ENCODE measurements at places on chromosomes 6 and 20.

GRCh38 chr6:27868311-27868710 lies 43.9 kb downstream of the OR2B2 start:
- DNase-seq = no peak

DNA sequence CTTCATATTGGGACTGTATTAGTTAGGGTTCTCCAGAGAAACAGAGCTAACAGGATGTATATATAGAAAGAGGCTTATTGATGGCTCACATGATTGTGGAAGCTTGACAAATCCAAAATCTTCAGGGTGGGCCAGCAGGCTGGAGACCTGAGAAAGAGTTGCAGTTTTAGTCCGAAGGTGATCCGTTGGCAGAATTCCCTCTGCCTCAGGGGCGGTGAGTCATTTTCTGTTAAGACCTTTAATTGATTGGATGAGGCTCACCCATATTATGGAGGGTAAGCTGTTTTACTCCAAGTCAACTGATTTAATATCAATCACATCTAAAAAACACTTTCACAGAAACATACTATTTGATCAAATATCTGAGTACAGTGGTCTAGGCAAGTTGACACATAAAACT lies 113.6 kb downstream of the FLRT3 start:
- DNase-seq = no peak

DNA sequence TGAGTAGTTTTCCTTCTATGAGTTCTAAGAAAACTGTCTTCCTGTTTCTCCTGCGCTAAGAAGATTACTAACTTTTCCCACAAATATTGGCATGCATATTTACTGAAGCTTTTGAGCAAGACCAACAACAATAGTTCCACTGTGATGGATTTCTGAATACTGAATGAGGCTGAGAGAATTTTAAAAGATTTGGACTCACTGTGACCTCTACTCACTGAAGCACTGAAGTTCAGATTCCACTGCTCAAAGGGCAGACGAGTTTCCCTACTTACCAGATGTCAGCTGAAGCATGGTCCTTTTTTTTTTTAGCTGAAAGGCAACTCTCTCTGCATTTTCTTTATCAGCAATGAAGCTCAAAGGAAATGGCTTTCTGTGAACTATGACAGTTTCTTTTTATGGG lies 718.5 kb downstream of the RFPL4B start:
- DNase-seq = no peak

DNA sequence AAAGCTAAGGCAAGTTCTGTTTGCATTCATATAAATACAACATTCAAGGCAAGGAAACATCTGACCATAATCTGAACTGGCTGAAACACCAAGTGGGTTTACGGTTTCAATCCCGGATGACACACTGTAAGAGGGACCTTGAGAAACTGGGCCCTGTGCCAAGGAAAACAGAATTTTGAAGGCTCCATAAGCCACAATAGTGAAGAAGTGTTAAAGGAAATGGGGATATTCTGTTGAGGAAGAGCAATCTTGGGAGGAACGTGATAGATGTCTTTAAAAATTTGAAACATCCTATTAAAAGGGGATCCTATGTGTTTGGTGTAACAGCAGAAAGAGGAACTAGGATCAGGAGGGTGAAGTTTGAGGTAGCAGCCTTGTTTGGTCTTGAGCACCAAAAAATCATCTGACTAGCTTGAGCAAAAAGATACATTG lies 82.4 kb upstream of the TAB2 start:
- no peak for DNase-seq

DNA sequence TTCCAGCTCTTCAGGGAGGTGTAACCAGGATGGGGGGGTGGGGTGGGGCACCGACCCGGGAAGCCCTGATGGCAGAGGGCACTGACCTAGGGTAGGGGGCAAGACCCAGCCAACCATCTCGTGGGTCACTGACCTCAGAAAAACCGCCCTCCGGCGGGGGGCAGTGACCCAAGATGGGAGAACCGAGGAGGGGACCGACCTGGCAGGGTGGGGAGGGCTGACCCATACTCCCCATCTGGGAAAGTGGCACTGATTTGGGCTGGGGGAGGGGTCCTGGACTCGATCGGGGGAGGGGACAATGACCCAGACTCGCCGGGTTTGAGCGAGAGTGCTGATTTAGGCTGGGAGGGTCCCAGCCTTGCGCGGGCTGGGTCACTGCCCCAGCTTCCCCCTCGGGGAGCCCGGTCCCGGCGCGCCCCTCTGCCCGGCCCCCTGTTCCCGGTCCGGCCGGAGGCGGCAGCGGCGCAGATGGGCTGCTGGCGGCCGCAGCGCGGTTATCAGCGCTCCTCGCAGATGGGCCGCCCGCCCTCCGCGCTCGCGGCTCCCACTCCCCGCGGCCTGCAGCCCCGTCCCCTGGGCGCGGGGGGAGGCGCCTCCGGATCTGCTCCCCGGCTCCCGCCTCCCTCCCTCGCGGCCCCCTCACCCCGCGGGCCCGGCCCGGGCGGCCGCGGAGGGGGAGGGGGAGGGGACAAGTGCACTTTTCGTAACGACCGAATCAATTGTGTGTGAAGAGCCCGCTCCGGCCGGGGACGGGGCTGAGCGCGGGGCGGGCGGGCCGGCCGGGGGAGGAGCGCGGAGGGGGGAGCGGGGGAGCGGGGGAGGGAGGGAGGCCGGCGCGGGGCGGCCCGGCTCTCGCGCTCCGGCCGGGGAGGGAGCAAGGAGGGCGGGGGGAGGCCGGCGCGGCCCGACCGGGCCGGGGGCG lies 2.2 kb downstream of the NOL4L start:
- no peak for DNase-seq

DNA sequence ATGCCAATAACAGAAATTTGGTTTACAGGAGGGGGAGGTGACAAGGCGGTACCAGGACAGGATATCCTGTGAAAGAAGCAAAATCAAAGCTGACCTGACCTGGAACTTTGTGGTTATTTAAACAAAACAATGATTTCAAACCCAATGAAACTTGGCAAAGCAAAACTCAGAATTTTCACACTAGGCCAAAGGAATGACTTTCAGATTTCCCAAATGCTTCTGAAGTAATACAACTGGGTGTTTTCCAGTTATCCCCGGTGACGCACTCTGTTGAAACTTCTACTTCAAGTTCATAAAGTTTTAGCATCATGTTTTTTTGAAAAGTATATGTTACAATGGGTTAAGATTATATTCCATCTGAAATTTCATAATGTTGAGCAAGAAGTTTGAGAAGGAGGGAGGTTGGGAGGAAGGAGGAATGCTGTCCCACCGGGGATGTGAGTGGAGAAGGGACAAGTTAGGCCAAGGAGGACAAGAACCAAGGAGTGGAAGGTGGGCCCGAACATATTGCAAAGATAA lies 78.1 kb upstream of the TRAF3IP2 start:
- DNase-seq = no peak

GRCh38 chr6:131946404-131946991 lies 4.7 kb downstream of the CCN2 start:
- no peak for DNase-seq

GRCh38 chr20:4607287-4607713 lies 114.4 kb upstream of the PRND start:
- DNase-seq = peak; percentile 42

- DNase-seq = no peak
Observed at GRCh38 chr20:40892642-40893041, 136.0 kb upstream of the TOP1 start.

- DNase-seq = no peak
Observed at GRCh38 chr6:20907486-20908071, 373.3 kb downstream of the CDKAL1 start.

GRCh38 chr6:80021131-80021530 lies 16.7 kb downstream of the TTK start:
- DNase-seq = no peak

GRCh38 chr6:157620944-157621343 lies 202.1 kb upstream of the SNX9 start:
- DNase-seq = no peak

- peak; percentile 50 for DNase-seq
Observed at GRCh38 chr20:32539817-32540675, 45.1 kb downstream of the NOL4L start.

- no peak for DNase-seq
Observed at GRCh38 chr20:9590189-9590588, 75.8 kb downstream of the LAMP5 start.

DNA sequence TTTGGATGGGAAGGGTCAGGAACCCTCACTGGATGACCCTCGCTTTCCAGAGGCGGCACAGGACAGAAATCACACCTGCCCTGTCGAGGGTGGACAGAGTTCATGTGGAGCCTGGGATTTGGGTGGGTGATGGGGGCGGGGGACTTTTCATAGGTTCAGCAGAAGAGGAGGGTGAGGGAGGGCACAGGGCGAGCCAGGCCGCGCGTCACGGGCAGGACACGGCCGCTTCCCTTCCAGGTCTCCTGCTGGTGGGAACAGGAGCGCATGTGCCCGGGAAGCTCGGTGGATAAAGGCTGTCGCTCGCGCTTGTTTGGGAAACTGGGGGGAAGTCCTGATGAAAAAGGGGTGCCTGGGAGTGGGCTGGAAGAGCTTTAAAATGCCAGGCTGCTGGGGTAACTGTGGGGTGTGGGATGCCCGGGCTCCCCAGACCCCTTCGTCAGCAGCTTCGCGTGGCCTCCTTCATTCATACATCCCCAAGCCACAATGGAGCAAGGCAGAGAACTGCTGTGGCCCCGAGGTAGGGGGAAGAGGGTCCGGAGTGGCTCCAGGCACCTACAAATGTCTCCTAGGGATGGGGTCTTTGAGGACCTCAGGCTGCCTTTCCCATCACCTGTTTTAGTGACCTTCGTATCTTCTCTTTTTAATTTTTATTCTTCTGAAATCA lies 102.2 kb downstream of the DACT2 start:
- no peak for DNase-seq

- no peak for DNase-seq
Observed at GRCh38 chr6:126764671-126765070, 353.8 kb upstream of the RSPO3 start.

DNA sequence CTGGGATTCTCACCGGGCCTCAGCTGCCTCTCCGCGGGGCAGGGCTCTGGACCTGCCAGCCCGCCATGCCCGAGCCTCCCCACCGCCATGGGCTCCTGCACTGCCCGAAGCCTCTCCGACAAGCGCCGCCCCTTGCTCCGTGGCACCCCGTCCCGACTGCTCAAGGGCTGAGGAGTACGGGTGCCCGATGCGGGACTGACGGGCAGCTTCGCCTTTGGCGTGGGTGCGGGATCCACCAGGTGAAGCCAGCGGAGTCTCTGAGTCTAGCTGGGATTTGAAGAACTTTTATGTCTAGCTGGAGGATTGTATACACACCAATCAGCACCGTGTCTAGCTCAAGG lies 5.3 kb upstream of the RANBP9 start:
- DNase-seq = no peak

DNA sequence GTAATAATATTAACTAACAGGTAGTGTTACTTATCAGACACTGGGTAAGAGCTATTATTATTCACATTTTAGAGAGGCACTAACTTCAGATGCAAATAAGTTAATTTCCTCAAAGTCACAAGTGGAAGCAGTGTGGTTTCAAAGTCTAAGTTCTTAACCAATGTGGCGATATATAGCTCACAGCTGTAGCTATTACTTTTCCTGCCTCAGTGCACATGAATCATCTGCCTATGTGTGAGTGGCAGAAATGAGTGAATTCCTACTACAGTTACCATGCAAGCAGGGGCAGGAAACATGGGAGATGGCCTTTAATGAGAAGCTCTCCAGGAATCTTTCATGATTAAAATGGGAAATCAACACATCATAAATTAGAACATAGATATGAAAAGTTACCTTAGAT lies 126.2 kb upstream of the EYA4 start:
- no peak for DNase-seq

GRCh38 chr6:131960371-131961133 lies 9.4 kb upstream of the CCN2 start:
- DNase-seq = no peak

GRCh38 chr6:138662471-138662870 lies 111.1 kb upstream of the CCDC28A start:
- no peak for DNase-seq

DNA sequence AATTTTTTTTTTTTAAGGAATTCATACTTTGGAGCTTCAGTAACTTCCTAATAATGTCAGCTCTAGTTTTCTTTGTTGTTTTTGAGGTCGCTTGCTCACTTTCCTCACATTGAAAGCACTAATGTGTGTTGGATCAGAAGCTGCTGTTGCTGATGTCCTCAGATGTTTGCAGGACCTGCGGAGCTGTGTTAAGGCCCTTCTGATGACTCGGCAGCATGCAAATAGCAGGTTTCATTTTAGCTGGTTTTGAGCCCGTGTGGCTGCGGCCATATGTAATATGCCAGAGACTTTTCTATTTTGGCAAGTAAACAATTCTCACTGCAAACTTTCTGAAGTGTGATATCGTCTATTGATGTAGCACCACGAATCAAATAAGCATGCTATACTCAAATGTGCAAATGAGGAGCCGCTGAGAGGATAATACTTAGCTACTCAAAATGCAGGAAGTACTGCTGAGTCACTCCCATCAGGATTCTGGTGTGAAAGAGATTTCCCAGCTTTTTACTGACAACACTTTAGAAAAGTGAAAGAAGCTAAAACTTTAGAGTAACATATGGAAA lies 187.8 kb downstream of the SASH1 start:
- DNase-seq = no peak

GRCh38 chr6:125802383-125802782 lies 11.6 kb downstream of the NCOA7 start:
- DNase-seq = no peak

- DNase-seq = no peak
Observed at GRCh38 chr20:7410150-7410549, 530.1 kb downstream of the HAO1 start.

- DNase-seq = no peak
Observed at GRCh38 chr20:7656687-7657467, 283.4 kb downstream of the HAO1 start.

GRCh38 chr20:55067158-55067825 lies 591.9 kb downstream of the DOK5 start:
- no peak for DNase-seq

GRCh38 chr6:53310771-53311585 lies 37.8 kb downstream of the ELOVL5 start:
- no peak for DNase-seq

- DNase-seq = no peak
Observed at GRCh38 chr6:11631008-11631407, 93.5 kb downstream of the TMEM170B start.

DNA sequence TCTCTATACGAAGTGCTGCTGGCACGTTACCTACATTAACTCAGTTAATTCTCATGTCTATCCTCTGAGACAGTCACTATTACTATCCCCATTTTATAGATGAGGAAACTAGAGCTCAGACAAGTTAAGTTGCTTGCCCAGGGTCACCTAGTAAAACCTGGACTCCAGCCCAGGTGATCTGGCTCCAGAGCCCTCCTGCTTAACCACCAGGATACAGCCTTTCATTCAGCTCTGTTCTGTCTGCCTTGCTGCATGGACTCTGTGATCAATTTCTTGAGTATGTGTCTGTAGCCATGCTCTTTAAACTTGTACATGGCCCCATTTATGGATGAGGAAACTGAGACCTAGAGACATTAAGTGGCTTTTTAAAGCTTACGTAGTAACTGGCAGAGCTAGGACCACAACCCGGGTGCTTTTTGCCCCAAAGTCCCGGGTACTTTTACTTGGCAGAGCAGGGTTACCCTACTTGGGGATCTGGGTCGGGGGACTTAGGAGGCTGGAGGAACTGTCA lies 4.7 kb downstream of the CDKN1A start:
- no peak for DNase-seq

DNA sequence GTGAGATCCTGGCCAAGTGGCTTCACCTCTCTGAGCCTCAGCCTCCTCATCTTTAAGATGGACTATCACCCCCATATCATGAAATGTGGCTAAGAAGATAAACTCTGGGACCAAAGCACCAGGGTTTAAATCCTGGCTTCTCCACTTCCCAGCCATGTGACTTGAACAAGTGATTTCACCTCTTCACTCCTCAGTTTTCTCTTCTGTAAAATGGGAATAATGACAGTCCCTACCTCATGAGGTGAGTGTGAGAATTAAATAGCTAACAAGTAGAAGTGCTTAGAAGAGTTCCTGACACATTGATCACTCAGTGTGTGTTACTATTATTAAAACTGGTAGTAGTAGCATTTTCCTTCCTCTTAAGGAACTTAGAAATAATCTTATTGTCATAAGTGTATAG lies 516.9 kb upstream of the SULF2 start:
- no peak for DNase-seq
